ENCODE measurements at places on chromosomes 5 and 9.

DNA sequence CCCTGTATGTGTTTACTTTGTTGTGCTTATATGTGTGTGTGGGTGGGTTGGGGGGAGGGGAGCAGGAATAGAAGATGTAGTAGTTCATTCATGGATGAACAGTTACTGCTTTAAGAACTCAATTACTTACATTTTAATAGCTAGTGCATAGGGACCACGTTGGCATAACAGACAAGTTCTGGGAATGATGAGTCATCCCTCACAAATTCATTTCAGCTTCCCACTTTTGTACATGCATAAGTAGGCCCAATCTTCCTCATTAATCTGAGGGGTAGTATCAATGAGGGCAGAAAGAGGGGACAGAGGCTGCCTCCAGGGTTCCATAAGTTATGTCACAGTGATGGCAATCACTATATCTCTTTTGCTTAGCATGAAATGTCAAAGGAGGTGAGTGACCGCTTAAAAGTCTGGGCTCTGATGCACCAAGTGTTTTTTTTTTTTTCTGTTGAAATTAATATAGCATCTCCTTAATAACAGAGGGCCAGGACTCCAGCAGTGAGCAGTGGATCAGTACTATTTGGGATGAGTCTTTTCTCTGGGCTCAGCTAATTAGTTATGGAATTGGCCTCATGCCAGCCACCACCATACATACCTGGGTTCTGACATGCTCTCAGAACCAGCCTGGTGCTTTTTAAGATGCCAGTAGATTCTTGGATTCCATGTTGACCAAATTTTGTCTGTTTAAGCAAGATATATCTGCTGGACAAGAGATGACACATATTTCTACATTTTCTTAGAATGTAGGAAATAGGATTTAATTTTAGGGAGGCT is 37.1 kb downstream of the PRDM6 start:
- no peak for DNase-seq

GRCh38 chr9:91253488-91253887 is 108.2 kb downstream of the AUH start:
- no peak for DNase-seq

- no peak for DNase-seq
These were observed 136.1 kb downstream of the FGF1 start for GRCh38 chr5:142549834-142550233.

DNA sequence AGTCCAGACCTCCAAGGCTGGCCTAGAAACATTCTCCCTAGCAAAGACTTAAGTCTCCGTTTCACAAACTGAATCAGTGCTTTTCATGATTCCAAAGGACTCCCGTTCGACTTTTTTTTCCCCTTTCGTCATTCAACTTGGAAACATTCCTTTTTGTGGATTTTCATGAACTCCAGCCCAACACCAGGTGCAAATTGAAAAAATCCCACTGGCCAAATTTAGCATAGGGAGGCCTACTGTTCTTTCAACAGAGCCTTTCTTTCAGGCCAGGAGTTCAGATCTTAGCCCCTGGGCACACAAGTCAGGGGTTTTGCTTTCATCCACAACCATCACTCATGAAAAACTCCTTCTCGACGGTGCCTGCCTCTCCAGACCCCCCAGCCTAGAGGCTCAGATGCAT is 285.3 kb downstream of the PIK3R1 start:
- DNase-seq: no peak

DNA sequence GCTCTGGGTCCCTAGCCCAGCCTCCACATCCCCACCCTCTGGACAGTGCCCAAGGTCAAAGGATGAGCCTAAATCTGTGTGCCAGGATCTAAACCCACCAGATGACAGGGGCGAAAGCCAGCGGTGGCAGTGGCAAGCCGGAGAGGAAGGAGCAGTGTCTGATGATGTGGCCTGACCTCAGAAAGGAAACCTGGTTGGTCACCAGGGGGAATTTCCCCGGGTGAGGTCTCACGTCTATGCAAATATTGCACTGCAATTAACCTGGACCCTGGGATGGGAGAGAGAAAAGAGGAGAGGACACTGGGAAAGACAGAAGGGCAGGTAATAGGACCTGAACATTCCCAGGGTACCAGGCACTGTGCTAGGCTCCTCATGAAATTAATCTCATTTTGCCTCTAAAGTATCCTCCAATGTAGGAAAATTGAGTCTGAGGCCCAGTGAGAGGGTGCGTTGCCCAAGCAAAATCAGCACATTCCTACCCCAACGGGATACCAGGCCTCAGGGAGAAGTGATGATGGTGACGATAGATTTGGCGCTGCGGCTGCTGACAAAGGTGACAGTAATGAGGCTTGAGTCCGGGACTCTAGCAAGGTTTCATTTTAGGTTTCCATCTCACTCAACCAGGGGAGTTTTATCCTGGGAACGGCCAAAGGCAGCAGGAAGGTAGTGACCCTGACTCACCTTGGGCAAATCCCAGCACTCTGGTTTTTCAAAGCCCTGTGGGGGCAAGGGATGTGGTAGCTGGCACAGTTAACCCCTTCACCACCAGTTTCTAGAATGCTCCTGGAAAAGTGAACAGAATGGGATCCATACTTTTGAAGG is 13.4 kb upstream of the TNIP1 start:
- no peak for DNase-seq

- no peak for DNase-seq
These were observed 176.4 kb downstream of the XRCC4 start for GRCh38 chr5:83253720-83254119.

GRCh38 chr5:41978676-41979075 is 53.6 kb downstream of the FBXO4 start:
- DNase-seq: no peak

DNA sequence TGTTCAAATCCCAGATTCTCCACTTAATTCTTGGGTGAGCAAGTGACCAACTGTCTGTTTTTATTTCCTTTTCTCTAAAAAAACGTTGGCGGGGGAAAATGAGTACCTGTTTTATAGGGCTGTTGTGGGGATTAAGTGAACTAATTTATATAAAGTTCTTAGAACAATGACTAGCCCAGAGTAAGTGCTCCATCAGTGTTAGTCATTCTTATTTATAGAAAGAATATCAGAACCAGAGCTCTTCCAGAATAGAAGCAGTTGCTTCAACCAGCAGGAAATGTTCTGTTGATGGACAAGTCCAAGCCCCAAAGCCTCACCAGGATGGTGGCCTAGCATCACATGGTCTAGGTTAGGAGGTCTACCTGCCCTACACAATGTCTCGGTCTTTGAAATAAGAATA is 379.2 kb downstream of the ACTL7B start:
- no peak for DNase-seq

GRCh38 chr5:166505067-166505466 is 1786.4 kb upstream of the WWC1 start:
- DNase-seq: no peak

DNA sequence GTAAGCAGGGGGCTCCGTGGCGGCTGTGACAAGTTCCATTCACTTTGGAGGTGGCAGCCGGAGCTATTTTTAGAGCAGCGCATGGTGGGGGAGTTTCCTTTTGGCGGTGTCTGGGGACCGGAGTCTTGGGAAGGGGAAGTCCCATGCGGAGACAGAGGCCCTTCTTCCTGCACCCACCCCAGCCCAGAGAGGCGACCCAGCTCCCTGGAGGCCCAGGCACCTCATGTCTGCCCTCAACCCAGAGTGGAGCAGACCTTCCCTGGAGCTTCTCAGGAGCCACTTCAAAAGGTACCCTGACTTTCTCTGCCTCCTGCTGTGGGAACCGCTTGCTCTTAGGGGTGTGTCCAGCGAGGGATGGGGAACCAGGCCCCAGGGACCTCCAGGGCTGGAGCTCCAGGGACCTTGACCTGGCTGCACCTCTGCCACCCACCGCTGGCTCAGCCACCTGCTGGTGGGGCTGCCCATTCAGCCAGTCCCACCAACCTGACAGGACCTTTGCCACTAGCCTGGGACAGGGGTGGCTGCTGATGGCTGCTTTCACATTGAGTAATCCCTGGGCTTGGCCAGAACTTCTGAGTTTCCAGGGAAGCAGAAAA is 34.1 kb downstream of the NEK6 start:
- DNase-seq: no peak

- DNase-seq: no peak
These were observed 14.3 kb downstream of the VLDLR start for GRCh38 chr9:2635922-2636321.
